Activated CD8-positive, alpha-beta memory T cell treated with anti-CD3 and anti-CD28 coated beads for 48 hours (primary cell): ENCODE measurements at places on chromosomes 5 and 9.
A peak's percentile ranks its signal among the peaks of the same experiment; 100 is the strongest.

DNA sequence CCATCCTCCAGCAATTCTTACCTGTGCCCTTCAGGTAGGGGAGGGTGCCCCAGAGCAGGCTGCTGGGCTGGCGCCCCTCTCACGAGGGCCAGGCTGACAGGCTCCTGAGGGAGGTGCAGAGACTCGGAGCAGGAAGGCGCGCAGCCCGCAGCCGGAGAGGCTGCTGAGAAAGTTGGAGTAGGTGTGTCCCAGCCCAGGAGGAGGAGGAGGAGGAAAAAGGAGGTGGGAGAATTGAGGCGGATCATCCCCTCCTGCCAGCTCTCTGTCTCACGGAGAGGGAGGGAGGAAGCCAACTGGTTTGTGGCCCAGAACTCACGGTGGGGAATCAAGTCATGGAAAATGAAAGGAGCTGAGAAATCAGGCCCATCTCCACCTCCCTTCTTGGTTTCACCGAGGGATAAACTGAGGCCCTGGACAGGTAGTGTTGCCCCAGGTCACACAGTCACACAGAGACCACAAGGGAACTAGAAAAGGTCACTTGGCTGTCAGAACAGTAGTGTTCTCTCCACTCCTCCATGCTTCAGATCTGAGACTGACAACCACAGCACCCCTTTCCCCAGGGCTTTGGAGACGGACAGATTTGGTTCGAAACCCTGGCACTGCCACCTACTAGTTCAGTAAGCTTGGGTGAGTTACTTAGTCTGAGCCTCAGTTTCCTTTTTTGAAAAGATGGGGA is at the start of gene FAT2:
TSS of gene FAT2 (minus strand) at position 188 of the 676 bp plus-strand sequence. CDS start 22,400 bp downstream, outside the sequence.
- DNase-seq, result no peak

DNA sequence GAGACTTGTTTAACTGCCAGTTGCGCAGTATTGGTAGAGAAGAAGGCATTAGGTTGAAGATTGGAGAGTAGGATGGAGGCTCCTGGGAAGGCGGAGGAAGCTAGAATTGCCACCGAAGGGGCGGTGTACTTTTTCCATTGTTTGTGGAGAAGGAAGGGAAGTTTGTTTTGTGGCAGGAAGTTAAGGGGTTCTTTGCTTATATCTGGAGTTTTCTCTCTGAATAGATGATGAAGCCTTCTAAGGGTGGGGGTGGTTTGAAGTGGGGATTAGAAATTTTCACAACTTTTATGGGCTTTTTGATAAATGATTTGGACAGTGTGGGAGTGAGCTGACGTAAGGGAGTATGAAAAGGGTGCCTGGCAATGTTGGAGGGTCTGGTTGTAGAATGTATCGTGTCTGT is 59.3 kb downstream of the SNX30 start:
- DNase-seq, result no peak

- no peak for DNase-seq
Observed at GRCh38 chr9:99885747-99886146, 20.7 kb upstream of the STX17 start.

- DNase-seq, result no peak
Observed at GRCh38 chr9:129102791-129103594, 7.6 kb downstream of the CRAT start.

GRCh38 chr5:176162888-176163287 is 75.3 kb upstream of the SIMC1 start:
- no peak for DNase-seq

GRCh38 chr5:39520232-39520572 is 95.4 kb upstream of the DAB2 start:
- DNase-seq, result no peak

DNA sequence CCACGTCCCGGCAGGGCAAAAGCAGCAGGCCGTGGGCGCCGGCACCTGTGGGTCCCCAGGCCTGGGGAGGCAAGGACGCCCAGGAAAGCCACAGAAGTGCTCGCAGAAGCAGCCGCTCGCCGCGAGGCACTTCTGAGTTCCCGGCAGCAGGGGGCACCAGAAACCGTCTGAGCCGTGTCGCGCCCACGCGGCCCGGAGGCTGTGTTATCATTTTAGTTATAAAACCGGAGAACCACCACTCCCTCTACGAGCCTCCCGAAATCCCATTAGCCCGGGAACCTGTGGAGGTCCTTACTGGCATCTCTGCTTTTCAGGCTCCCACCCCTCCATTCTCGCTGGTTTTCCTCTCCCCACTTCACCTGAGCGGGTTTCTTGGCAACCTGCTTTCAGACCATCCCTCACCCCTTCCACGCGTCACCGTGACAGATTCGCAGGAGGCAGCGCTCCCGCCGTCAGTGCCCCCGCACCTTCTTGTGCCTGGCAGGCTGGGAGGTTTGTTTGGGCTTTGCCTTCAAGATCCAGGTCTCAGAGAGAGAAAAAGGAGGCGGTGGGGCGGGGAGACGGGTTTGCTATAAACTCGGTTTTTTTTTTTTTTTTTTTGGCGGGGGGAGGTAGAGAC is 2.3 kb downstream of the GDNF start:
- DNase-seq, result peak; percentile 52

GRCh38 chr5:16551628-16552027 is 65.2 kb downstream of the RETREG1 start:
- no peak for DNase-seq

GRCh38 chr5:169169783-169170182 is 131.2 kb downstream of the SLIT3 start:
- DNase-seq, result no peak

- no peak for DNase-seq
Observed at GRCh38 chr9:127166651-127167524, 44.5 kb upstream of the ANGPTL2 start.

- no peak for DNase-seq
Observed at GRCh38 chr5:97909541-97909940, 726.5 kb upstream of the RIOK2 start.

DNA sequence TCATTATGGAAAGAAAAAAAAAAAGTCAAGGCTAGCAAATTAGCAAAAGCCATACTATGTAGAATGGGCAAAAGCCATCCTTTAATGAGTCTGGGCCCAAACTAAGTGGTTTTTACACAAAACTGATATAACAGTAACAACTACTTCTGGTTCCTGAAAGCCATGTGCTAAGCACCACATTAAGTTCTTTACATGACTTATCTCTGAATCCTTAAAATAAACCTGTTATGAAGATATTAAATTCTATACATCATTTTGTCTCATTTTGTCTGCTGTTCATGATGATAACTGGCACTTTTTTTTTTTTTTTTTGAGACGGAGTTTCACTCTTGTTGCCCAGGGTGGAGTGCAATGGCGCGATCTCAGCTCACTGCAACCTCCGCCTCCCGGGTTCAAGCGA is 5.0 kb downstream of the FNIP1 start:
- DNase-seq, result no peak

DNA sequence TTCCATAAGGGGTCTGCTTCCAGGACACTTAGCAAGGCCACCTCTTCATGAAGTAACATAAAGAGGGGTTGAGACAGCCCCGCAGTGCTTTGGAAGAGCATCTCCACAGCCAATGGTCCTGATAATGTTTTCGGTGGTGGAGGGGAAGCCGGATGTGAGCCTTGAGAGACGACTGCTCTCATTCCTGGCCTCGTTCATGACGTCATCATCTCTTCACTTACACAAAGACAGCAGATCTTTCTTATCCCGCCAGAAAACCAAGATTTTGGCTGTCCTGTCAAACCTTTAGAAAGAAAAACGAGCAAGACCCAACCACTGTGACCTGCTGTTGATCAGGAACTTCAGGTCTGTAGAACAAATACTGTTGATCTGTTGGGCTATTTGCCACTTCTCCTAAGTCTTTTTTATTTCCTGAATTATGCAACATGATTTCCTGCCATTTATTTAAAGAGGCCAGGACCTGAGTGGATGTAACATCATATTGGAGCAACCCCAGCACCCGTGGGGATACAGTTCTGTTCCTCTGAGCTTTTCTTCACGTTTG is 89.0 kb upstream of the IRX2 start:
- DNase-seq, result no peak

GRCh38 chr9:82488313-82489200 is 500.0 kb downstream of the SPATA31D1 start:
- no peak for DNase-seq

DNA sequence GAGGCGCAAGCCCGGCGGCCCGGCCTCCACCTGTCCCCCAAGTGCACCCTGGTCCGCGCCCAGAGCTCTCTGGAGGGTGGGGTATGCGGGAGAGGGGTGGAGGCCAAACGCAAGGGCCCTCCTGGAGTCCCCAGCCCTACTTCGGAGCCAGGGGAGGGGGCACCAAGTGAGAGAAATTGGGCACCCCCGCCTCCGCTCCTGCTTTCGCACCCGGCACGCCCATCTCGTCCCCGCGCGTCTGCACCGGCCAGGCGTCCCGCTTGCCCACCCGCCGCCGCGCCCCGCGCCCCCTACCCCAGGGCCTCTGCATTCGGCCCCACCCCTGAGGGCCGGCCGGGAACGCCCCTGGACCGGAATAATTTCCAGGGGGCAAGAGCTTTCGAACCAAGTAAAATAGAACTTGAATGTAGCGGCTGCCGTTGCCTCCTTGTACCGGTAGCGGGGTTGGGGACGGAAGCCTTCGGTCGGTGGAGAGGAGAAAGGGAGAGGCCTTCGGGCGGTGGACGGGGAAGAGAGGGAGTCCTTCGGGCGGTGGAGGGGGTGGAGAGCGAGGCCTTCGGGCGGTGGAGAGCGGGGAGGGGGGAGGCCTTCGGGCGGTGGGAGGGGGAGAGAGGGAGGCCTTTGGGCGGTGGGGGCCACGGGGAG is 694 bp upstream of the PHPT1 start:
- no peak for DNase-seq

- no peak for DNase-seq
Observed at GRCh38 chr5:107858324-107858723, 187.6 kb upstream of the EFNA5 start.

DNA sequence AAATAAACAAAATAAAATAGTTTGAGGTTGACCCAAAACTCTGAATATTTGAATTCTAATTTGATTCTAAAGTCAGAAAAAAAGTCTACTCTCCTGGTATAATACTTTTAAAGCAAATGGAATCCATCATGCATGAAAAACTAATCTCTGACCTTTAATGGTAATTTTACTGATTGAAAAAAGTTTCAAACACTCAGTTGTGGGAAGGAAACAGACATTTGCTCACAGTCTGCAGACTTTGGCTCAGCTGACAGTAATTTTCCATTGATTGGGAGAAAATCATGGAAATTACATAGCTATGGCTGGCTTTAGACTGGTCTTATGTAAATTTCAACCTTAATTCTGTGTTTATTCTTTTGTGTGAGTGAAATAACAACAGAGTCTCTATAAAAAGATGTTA is 574.3 kb downstream of the PDE4D start:
- DNase-seq, result no peak

GRCh38 chr5:93899026-93899600 is 157.7 kb upstream of the POU5F2 start:
- DNase-seq, result no peak

GRCh38 chr5:158398360-158399201 is 539.6 kb upstream of the CLINT1 start:
- DNase-seq, result no peak

DNA sequence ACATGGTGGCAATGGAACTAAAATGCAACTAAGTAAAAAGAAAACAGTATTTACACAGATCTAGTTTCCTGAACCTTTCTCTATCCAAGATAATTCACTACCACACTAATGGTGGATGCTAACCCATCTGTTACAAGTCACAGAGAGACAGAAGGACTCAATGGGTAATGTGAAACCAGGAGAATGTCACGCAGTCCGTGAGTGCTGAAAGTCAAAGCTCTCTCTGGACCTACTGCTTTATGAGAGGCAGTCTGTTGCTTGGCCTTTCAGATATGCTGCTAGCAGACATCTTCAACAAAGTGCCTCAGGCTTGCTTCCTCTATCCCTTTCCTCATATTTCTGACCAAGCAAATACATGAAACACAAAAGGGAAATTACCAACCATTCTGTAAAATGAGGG is 69.0 kb upstream of the GLRX start:
- DNase-seq, result no peak

DNA sequence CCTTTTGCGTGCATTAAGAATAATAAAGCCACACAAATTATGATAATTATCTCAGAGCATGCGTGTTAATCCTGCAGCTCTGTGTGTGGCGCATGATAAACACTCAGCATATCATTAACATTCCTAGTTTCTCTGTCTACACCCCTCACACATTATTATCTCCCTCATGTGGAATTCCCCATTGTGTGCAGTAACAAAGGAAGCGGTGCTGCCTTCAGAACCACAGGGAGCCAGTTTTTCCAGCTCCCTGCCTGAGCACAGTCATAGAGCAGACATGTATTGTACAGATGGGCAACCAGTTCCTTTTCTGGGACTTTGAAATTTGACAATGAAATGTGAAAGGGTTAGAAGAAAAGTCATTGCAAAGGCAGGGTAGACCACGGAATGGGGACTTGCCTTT is 1365.5 kb upstream of the CDH9 start:
- no peak for DNase-seq

DNA sequence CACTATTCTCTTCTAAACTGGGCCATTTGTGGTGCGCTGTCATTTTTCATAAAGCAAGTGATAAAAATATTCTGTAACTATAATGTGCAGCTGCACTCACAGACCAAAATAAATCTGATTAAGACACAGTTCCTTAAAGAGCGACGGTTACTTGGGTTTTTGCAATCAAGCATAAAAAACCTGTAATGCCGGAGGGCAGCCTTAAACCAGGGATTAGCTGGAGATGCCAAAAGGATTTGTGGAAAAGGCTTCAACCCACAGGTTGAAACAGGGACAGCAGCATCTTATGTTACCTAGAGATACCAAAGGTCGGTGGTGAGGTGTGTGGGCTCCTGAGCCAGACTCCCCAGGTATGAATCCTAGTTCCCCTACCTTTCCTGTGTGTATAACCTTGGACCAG is 49.3 kb downstream of the CTNND2 start:
- no peak for DNase-seq

- peak; percentile 17 for DNase-seq
Observed at GRCh38 chr9:131310833-131311554, 21.5 kb downstream of the PLPP7 start.

DNA sequence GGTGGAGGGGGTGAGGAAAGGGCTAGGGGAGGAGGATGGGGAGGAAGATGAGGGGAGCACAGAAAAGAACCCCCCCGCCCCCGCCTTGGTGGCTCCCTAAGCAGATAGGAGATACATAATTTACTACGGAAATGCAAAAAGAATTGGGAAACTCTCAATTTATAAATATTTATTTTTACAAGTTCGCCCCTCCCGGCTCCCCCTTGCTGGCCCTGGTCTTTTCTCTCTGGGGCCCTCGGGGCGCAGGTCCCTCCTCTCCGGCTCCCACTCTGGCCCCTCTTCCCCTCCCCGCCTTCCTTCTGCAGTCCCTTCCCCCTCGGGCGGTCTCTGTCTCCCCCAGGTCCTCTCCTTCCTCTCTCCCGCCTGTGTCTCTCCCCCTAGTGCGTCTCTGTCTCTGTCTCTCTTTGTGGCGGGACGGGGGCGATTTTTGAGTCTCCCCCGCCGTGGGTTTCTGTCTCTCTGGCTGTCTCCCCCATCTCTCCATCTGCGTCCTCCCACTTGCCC is 173.6 kb upstream of the IER5L start:
- DNase-seq, result no peak

GRCh38 chr9:96524045-96524444 is 74.1 kb downstream of the HABP4 start:
- no peak for DNase-seq

GRCh38 chr9:14560194-14560593 is 133.0 kb downstream of the ZDHHC21 start:
- DNase-seq, result no peak
